ENCODE measurements at places on chromosomes 16 and 17.

GRCh38 chr17:32487473-32488176 lies 832 bp downstream of the CDK5R1 start:
- DNase-seq = no peak

GRCh38 chr17:56914581-56915273 lies 878 bp upstream of the TRIM25 start:
- no peak for DNase-seq

- no peak for DNase-seq
Measured at GRCh38 chr17:31073411-31073810, 21.4 kb upstream of the NF1 start.

GRCh38 chr17:49218941-49219913 lies 8.7 kb downstream of the ABI3 start:
- no peak for DNase-seq

DNA sequence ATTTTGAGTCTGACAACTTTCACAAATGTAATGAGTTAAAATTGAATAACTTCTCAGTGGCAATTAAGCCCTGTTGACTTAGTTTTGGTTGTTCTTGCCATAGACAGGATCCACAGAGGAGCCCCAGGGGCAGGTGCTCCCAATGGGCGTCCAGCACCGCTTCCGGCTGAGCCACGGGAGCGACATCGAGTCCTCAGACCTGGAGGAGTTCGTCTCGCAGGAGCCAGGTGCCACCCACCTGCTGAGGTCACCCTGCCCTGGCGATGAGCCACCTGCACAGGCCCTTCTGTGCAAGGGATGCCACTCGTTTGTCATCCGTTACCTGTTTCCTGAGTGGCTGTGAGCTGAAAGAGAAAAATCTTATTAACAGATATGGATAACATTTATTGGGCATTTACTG lies 10.7 kb downstream of the CCDC40 start:
- no peak for DNase-seq
